Astrocyte of the spinal cord (primary cell): ENCODE measurements at places on chromosomes 12 and 14.
A peak's percentile ranks its signal among the peaks of the same experiment; 100 is the strongest.

DNA sequence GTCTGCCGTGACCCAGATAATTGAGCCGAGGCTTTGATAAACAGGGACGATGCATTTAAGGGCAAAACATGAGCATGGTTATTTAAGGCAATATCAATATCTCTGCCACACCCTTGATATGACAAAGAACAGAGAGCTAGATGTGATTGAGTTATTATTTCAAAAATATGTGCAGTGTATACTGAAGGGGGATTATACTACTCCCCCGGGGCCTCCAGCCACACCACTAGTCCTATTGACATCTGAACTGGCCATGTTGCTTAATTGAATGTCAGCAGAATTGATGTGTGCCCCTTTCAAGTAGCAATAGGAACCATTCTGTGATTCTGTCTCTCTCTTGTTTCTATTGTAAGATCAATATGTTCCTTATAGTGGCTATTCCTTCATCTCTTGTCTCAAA, 794.8 kb upstream of the SEL1L start:
- DNase-seq, result no peak

GRCh38 chr14:37792124-37792523, 196.7 kb downstream of the TTC6 start:
- no peak for DNase-seq

- DNase-seq, result no peak
Measured at GRCh38 chr12:60075091-60075490, 479.3 kb downstream of the SLC16A7 start.

DNA sequence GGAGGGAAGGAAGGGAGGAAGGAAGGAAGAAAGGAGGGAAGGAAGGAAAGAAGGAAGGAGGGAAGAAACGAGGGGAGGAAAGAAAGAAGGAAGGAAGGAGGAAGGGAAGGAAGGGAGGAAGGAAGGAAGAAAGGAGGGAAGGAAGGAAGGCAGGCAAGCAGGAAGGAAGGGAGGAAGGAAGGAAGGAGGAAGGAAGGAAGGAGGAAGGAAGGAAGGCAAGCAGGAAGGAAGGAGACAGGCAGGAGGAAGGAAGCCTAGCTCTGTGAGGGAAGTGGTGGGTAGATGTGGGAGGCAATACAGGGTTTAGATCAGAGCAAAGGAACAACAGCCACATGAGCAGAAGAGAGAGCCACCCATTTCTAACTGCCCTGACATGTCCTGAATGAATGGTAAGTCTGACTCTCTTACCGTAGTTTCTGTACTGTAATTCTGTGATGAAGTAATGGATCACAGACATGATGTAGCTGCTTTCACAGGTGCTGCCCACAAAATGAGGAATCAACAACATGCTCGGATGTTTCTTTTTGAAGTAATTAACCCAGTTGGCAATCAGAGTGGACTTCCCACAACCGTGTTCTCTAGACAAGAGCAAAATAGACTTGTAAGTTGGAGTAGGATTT, 24.4 kb upstream of the HSP90B1 start:
- no peak for DNase-seq

DNA sequence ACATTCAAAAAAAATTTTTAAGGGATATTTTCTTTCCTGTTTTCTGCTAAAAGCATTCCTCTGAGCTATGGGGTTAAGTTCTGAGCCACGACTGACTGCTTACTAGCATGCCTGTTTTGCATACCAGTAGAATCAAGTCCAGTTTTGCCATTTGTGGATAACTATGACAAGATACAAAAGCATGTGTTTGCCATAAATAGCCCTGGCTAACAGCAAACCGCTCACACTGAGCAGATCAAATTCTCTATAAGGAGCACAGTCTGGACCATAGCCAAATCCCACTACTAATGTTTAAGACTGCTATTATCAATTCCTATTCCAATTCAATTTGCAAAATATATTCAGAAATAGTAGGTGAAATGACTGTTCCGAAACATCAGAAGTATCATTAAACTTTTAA, 3.2 kb downstream of the CFL2 start:
- peak; percentile 86 for DNase-seq

- DNase-seq, result peak; percentile 78
Measured at GRCh38 chr14:59098377-59098776, 90.1 kb upstream of the DAAM1 start.

DNA sequence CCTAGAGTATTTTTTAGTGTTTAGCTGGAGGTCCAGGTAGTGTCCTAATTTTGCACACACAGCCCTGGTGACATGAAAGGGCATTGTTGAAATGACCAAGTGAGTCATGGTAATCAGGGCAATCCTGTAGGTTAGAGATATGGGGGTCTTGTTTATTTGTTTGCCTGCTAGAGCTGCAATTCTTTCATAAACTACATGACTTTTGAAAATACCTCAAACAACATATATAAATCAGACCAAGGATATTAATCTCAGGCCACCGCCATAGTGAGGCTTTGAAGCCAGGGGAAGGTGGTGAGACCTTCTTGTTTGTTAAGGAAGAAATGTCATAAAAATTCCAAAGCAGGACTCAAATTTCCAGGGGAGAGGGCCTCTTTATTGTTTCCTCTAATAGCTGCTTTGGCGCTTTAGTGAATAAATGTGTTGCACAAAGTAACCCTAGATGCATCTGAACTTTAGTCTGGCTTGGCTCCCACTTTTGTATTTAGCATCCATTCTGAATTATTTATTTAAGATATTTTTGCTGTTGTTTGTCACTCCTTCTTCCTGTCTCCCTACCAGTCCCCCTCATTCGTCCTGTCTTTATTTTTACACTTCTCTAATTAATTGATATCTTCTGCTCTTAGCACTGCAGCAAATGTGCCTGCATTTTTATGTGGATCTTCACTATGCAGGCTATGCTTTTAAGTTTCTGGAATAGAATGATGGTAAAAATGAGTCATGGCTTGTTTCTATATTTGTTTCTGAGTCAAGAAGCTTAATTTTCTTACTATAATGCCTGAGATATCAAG, 430.3 kb downstream of the RAD51B start:
- DNase-seq, result peak; percentile 80

DNA sequence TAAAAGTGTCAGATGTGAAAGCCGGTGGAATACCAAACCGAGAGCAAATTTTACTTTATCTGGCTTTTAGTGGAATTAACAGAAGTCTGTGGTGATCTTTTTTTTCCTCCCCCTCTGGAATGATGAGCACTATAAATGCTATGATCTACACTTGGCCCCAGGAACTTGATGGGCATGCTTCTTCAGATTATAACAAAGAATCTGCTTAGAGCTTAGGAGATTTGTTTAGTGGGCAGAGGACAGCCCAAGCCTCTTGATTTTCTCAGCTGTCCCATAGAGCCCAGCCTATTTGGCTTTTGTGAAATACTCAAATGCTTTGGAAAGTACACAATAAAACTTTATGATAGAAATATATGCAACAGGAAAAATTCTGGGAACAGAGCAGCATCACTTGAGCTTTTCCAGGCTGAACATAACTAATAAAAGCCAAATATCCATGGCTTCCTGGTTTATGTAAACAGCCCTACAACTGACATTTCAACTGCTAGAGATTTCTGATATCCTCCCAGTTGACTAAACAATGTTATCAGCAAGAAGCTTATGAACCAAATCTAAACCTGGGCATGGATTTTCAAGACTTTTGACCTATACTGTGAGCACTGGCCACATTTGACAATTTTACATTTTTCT, 149.6 kb downstream of the PLXNC1 start:
- DNase-seq, result no peak

GRCh38 chr14:54503486-54503885, 6.2 kb upstream of the CGRRF1 start:
- DNase-seq, result peak; percentile 43

DNA sequence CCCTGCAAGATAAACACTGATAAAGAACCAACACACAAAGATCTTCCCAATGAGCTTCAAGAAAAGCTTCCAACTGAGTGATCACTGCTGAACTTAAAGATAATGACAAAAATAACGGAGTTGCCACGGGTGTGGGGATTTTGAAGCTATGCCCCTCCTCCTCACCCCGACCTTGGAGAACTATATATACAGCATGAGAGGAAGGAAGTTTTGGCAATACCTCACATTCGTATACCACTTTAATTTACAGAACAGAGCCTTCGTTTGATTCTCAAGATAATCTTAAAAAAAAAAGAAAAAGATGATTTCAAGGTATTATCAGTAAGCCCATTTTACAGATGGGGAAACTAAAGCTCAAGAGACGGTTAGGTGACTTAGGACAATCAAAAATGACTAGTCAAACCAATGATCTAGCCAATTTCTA, 715 bp downstream of the NEK9 start:
- peak; percentile 20 for DNase-seq
